ENCODE measurements at places on chromosomes 1 and 21. TPM values are rescaled to one million over a fixed set of nuclear protein-coding genes. Genes with fewer than 3 reads are reported as not detected.

GRCh38 chr1:50452700-50453099, 29.5 kb upstream of the DMRTA2 start:
- no peak overlapping the region for H3K4me3 ChIP-seq
- no peaks in the 10 kb centered on the region for H3K27me3 ChIP-seq
- no peak for DNase-seq
- no peak overlapping the region for H3K27ac ChIP-seq

Gene CACNA1S
- not detected for total RNA-seq

Gene CHRNB2
- total RNA-seq = 1.3 TPM

DNA sequence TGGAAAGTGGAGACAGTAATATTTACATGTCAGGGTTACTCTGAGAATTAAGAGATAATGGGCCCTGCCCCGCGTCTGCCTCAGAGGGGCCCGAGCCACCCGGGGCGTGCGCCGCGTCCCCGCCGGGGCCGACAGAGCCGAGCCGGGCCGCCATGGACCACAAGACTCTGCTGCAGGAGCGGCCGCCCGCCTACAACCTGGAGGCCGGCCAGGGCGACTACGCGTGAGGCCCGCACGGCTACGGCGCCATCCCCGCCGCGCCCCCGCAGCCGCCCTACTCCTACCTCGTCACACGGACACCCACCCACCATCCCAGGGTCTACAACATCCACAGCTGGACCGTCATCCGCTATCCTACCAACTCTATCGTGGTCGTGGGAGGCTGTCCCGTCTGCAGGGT, 35.1 kb upstream of the LRRC39 start:
- H3K4me1 ChIP-seq = no peaks in the 10 kb centered on the region
- no peaks in the 10 kb centered on the region for H3K36me3 ChIP-seq
- no peak overlapping the region for H3K27ac ChIP-seq
- no peaks in the 10 kb centered on the region for H3K27me3 ChIP-seq

- DNase-seq = no peak
- H3K4me3 ChIP-seq = no peak overlapping the region
- H3K27me3 ChIP-seq = no peaks in the 10 kb centered on the region
- H3K27ac ChIP-seq = no peak overlapping the region
Observed at GRCh38 chr1:62428351-62428750, 8.5 kb upstream of the USP1 start.

DNA sequence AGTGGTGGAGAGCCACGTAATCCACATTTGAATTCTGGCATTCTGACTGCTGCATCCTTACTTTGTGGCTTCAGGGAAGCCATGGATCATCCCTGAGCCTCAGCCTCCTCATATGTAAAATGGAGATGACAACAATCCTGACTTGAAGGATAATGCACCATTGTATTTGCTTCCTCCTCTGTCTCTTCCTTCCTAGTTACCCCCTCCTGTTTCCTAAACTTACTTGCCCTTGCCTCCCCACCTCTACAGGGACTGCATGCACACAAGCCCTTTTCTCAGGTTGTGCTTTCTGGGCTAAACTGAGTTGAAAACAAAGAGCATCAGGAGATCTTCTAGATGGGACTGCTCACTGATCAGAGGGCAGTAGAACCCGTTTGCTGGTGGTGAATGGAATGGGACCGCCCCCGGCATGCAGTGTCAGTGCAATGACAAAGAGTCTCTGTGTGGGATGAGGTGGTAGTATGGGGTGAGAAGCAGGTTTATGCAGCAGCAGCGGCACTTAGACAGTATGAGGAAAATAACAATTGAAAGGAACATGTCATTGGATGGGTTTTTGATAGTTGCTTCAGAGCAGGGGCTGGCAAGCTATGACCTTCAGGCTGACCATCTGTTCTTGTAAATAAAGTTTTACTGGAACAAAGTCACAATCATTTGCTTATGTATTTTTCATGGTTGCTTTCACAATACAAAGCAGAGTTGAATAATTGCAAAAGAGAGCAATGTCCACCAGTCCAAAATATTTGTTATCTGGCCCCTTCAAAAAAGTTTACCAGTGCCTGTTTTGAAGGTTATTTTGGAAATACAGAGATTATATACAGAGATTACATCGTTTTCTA, 6.1 kb upstream of the ADAMTS1 start:
- no peaks in the 10 kb centered on the region for H3K4me1 ChIP-seq
- no peak overlapping the region for H3K27ac ChIP-seq
- no peak for DNase-seq
- H3K36me3 ChIP-seq = no peaks in the 10 kb centered on the region
- H3K4me3 ChIP-seq = no peak overlapping the region

GRCh38 chr1:98048244-98048643, 127.4 kb upstream of the DPYD start:
- H3K27ac ChIP-seq = no peak overlapping the region
- H3K36me3 ChIP-seq = no peaks in the 10 kb centered on the region
- H3K4me1 ChIP-seq = peaks cover 3% of the 10 kb centered on the region
